EL (cell line): ENCODE measurements at places on chromosomes 4 and X.

- no peak for DNase-seq
Measured at GRCh38 chr4:132056496-132056895, 1092.6 kb upstream of the PCDH10 start.

DNA sequence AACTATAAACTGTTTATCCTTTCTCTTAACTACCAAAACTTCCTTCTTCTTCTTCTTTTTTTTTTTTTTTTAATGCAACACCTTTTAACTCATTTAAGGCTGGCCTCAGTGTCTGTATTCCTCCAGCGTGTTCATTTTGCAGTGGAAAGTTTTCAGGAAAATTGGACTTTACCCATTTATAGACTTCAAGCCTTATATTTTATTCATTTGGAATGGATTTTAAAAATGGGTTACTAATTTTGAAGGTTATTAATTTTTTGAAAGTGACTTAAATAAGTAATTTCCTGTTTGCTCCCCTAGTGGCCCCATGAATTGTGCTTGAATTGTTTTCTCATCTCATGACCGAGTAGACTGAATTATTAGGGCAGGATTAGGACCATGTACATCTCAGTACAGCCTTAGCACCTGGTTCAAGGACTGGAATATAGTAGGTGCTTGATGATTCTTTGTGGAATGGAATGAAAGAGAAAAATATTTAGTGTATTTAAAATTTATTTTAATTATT, 282.7 kb downstream of the ANKRD50 start:
- DNase-seq: no peak

DNA sequence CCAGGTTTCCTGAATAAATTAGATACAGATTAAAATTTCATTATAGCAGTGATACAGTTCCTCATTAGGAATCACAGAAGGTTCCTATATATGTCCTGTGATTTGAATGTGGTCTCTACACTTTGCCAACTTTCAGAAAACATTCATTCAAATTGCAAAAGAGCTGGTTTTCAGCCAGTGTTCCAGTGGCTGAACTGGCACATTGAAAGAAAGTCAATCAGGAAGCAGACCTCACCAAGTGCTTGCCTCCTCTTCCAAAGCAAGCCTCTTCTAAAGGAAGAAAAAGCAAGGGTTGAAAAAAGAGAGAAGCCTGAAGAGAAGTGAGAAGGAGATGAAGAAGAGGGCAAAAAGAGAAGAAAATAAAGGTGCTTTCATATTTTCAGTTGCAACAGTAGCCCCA, 12.7 kb downstream of the KLHL34 start:
- DNase-seq: no peak

DNA sequence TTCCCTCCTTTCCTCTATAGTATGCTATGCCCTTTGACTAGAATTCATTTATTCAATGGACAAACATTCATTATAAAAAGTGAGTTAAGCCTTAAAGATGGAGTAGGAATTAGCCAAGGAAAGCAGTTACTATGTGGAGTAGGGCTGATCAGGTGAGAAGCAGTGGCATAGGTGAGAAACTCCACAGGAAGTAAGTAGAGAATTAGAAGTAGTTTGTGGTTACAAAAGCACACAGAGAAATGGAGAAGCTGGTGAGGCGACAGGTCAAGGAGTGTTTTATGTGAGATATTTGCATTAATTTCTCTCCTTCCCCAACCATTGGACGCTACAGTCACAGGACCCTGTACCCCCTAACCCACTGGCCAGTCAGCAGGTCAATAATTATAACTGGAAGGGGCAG, 30.6 kb downstream of the SETD7 start:
- no peak for DNase-seq

GRCh38 chr4:180794333-180794732, 1448.9 kb upstream of the TENM3 start:
- DNase-seq: no peak

- peak; percentile 85 for DNase-seq
Measured at GRCh38 chr4:76850010-76850441, 47.9 kb downstream of the SOWAHB start.
